ENCODE measurements at places on chromosomes 3 and 15.

DNA sequence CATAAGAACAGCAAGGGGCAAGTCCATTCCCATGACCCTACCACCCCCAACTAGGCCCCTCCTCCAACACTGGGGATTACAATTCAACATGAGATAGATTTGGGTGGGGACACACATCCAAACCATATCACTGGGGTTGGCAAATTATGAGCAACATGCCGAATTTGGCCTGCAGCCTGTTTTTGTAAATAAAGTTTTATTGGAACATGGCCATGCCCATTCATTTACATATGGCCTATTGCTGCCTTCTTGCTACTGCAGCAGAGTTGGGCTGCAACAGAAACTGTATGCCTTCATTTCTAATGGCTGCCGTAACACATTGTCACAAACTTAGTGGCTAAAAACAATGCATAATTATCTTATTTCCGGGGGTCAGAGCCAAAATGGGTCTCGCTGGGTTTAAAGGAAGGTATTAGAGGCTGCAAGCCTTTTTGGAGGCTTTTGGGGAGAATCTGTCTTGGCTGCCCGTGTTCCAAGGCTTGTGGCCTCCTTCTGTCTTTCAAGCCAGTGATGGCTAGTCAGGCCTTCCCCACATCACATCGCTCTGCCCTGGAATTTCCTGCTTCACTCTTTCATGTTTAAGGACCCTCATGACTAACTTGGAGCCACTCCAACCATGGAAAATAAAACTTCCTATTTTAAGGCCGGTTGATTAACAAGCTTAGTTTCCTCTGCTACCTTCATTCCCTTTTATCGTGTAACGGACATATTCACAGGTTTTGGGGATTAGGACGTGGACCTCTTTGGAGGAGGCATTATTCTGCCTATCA, 428.5 kb upstream of the PROK2 start:
- DNase-seq = no peak

DNA sequence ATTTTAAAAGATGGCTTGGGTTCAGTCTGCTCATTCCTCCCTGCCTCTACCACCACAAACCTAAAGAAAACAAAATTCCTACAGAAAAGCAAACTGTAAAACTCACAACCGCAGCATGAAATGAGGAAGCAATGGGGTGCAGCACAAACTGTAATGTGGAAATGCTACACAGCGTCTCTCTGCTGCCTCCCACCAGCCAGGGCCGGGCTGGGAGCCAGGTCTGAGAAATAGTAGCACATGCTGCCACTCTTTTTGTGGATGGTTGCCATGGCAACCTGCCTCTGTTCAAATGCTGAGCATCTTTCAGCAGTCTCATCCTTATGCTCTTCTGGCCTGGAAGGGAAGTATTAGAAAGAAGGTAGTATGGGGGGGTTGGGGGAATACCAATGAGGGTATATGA, 55.4 kb downstream of the EOMES start:
- DNase-seq = peak; percentile 51

GRCh38 chr3:127307112-127307835, 19.4 kb upstream of the PRR20G start:
- DNase-seq = no peak

GRCh38 chr3:123449997-123450604, 1.2 kb upstream of the ADCY5 start:
- peak; percentile 23 for DNase-seq

- no peak for DNase-seq
These were observed 44.4 kb upstream of the PSMD6 start for GRCh38 chr3:64067506-64068346.

DNA sequence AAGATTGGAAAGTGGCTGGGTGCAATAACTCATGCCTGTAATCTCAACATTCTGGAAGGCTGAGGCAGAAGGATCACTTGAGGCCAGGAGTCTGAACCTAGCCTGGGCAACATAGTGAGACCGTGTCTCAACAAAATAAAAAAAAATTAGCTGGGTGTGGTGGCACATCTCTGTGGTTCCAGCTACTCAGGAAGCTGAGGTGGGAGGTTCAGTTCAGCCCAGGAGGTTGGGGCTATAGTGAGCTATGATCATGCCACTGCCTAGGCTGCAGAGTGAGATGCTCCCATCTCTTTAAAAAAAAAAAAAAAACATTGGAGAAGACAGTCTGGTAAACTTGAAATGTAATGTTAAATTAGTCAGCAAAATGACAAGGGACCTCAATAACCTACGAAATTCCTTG, 57.9 kb downstream of the STAG1 start:
- no peak for DNase-seq

GRCh38 chr15:48032911-48033310, 87.9 kb upstream of the SLC24A5 start:
- DNase-seq = no peak

- DNase-seq = peak; percentile 49
These were observed 127.4 kb upstream of the ABHD17C start for GRCh38 chr15:80567721-80568157.

GRCh38 chr3:41593774-41594173, 368.1 kb downstream of the ULK4 start:
- DNase-seq = no peak

- DNase-seq = no peak
These were observed 125.8 kb downstream of the KBTBD8 start for GRCh38 chr3:67123914-67124313.

- no peak for DNase-seq
These were observed 225.9 kb upstream of the CD96 start for GRCh38 chr3:111315930-111316587.

GRCh38 chr3:193782276-193782647, 189.3 kb downstream of the OPA1 start:
- no peak for DNase-seq

- no peak for DNase-seq
These were observed 144.5 kb upstream of the BCL6 start for GRCh38 chr3:187889601-187890404.

Data from neural crest cell (in vitro differentiated cells).